CD8-positive, alpha-beta T cell (primary cell): ENCODE measurements at places on chromosomes 3 and 15.

DNA sequence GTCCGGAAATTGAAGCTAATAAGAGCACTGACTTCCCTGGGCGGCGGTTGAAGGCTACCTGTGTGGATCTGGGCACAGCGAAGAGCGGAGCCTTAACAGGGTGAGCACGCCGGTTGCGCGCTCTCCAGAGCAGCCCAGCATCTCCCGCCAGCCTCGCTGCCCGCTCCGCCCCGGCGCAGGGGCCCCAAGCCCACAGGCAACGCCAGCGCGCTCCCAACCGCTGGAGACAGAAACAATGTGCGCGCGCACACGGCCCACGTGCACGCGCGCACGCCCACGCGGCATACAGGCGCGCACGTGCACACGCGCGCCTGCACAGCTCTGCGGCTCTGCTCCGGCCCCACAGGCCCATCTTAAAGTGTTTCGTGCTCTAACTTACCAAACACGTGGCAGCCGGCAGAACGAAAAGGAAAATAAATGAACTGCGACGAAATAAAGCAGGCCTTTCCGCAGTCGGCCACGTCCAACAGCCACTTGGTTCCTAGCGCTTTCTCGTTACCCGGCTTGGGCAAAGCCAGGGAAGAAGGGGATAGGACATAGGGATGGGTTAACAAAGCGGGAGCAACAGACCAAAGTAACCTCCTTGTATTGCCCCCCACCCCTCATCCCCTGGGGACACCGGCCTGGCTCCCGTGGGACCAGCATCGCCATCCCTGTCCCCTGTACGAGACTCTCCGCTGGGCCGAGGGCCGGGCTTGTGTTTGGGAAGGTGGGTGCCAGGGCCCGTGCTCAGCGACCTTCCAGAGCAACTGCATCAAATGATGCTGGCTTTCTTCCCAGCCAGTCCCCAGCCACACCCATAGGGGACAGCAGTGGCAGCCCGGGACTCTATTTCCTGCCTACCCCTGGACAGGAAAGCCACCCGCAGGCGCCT, 203.7 kb downstream of the ABHD5 start:
- no peak for DNase-seq

DNA sequence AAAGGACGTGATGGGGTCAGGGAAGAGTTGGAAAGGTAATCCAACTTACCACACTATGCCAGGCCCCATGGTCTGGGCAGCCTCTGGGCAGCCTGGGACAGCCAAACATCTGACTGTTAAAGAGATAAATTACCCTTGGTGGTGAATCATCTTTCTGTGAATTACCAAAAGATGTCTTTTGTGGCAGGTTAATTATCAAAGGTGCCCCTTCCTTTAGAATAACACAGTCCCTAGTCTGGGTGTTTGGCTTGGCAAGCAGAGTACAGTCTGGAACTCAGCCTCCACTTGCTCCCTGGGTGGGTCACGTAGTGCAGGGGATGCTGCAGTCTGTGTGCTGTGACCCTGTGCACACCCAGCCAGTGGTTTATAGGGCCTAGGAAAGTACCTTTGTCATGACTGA, 113.1 kb downstream of the ZNF621 start:
- no peak for DNase-seq

GRCh38 chr3:159800434-159801155, 188.0 kb upstream of the IL12A start:
- no peak for DNase-seq

- no peak for DNase-seq
Measured at GRCh38 chr3:182190056-182190455, 478.3 kb downstream of the SOX2 start.

- DNase-seq = peak; percentile 82
Measured at GRCh38 chr15:85330901-85331588, 49.4 kb upstream of the AKAP13 start.

DNA sequence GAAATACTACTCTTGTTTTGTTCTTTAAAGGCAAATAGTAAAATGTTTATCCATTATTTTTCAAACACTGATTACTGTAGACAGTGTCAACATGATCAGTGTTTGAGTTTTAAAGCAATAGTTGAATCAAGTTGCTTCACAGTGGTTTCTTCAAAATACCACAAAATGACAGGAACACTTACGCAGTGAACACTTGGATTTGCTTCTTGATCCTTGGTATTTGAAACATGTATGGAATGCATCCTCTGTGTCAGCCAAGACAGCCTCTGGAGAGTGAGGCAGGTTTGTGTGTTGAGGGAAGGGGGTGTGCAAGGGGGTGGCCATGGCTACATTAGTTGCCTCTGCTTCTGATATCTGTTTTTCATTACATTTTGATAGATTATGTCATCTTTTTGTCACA, 413.0 kb downstream of the RBMS3 start:
- DNase-seq = no peak

DNA sequence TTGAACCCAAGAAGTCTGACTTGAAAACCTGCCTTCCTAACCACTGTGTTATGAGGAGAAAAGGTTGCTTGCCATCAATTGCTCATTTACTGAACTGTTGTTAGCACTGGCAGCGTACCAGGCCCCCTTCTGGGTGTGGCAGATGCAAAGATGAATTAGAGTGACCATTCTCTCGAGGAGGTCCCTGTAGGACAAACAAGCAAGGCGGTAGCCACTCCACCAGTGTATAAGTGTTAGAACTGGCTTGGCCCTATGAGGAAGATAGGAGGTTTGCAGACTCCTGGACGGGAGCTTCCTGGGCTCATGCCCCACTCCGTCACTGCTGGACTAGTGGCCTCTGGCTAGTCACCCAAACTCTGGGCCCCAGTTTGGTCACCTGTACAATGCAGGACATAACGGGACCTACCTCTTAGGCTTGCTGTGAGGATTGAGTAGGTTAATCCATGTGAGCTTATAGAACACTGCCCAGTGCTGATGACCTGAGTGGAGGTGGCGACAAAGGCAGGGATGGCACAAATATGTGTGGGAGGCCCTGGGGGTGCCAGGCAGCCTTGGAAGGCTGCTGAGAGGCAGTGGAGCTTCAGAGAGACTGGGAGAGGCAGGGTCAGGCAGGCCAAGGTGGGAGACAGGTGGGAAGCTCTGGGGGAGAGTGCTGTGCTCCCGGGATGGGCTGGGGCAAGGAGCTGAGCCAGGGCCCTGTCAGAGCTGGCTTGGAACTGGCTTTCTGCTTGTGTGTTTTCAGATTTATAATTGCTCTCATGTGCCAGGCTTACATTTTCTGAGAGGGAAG, 145.9 kb downstream of the DNAJB8 start:
- no peak for DNase-seq

GRCh38 chr3:125137358-125138033, 75.1 kb downstream of the SLC12A8 start:
- DNase-seq = no peak

DNA sequence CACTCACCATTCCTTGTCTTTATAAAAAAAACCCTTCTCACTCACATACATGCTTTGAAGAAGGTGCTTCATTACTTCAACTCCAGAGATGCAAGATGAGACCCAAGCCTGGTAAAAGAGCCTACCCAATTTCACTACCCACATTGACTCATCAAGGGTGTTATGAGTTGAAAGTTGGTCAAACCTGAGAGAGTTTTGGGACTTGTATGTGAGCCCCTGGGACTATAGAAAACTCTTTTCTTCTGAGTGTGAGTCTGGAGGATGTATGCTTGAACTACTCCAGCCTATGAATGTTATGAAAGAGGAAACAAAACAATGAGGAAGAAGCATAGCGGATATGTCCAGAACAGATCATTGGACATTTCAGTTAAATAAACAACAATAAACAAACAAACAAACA, 106.5 kb upstream of the SATB1 start:
- no peak for DNase-seq

GRCh38 chr15:90545095-90545494, 15.4 kb downstream of the CRTC3 start:
- no peak for DNase-seq

DNA sequence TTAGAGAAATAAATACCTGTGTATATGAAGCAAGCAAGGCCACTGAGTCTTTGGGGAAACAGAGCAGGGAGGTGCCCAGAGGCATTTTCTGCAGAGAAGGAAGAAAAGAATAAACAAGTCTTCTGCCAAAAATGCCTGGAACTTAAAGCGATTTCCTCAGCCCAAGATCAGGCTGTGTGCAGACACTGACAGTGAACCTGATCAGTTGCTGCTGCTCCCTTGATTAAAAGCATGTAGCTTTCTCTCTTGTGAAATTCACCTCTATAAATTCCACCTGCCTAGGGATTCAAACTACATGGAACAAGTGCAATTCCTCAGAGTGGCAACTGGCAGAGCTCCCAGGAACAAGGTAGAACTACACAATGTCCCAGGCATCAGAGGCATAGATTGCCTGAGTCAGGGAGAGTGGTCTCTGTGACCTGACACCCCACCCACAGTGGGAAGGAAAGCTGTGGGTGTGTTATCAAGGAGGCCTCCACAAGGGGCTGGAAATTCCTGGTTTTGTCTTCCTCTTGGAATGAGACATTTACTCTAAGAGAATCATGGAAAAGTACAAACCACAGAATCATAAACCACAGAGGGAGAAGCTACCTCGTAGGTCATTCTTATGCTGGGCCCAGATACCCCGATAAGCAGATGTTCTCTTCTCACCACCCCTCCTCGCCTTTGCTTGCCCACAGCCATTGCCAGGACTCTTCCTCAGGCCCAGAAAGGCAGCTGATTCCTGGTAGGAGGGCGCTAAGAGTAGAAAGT, 1.8 kb upstream of the ZBTB38 start:
- no peak for DNase-seq
